ENCODE measurements at places on chromosomes 7 and 10.

DNA sequence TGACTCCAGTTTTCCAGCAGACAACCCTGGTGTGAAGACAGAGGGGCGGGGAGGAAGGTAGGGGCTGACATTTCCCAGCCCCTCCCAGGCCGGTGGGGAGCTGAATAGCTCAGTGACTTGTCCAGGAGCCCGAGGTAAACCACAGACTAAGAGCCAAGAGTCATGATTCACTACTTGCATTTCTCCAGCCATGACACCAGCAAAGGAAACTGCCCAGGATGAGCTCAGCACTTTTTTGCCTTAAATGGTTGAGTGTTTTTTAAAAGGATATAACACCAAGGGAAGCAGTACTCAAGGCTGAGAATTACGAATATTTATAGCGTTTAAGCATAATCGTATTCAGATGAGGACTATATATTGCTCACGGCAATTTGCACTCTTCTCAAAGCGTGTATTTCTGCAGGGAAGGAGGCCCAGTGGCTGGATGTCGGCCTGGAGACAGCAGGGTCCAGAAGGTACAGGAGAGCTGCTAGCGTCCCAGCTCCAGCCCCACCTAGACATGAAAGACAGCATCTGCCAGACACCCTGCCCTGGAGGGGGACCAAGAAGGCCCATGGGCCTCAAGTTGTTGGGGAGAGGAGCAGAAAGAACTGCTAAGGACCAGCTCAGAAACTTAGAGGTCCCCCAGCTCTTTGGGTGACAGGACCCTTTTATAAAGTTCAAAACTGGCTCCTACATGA, 141.4 kb downstream of the GRID1 start:
- DNase-seq: no peak

GRCh38 chr7:78437118-78437517, 638.5 kb downstream of the PHTF2 start:
- no peak for DNase-seq

- DNase-seq: no peak
These were observed 6.1 kb upstream of the VCL start for GRCh38 chr10:73991884-73992245.

DNA sequence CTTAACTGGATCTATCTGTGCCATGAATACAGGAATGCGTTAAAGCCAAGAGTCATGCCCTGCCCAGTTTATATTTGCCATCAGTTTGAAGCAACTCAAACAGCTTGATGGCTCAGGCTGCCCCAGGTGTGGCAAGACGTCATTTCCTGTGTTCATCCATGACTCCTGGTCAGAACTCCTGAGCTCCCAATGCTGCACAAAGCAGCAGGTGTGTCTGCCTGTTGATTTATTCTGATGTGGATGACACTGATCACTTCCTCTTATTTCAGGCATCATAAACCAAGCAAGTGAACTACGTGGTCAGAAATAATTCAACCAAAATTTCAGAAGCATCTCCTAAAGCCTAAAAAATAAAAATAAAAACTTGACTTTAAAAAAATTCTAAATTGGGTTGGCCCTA, 68.5 kb downstream of the EZH2 start:
- DNase-seq: no peak

- DNase-seq: no peak
These were observed 1.9 kb upstream of the CPED1 start for GRCh38 chr7:120986650-120987049.

GRCh38 chr10:70299876-70300275, 16.1 kb upstream of the NPFFR1 start:
- DNase-seq: no peak

GRCh38 chr10:86137561-86137960, 229.0 kb downstream of the GRID1 start:
- DNase-seq: no peak

DNA sequence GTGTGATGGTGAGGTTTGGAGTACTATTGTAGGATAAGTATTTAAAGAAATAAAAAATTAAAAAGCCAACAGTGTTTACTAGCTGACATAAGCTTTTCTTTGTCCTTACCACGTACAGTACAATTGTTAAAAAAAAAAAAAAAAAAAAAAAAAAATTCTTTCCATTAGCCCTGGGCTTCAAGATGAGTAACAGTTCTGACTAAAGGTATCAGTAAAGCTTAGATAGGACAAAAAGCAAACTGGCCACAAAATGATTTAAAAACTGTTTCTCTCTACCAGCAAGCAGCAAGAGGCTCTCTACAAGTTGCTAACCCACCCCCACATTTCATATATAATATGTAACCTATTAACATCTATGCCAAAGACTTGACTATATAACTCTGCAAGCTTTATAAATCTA, 17.5 kb downstream of the HYCC1 start:
- DNase-seq: no peak

DNA sequence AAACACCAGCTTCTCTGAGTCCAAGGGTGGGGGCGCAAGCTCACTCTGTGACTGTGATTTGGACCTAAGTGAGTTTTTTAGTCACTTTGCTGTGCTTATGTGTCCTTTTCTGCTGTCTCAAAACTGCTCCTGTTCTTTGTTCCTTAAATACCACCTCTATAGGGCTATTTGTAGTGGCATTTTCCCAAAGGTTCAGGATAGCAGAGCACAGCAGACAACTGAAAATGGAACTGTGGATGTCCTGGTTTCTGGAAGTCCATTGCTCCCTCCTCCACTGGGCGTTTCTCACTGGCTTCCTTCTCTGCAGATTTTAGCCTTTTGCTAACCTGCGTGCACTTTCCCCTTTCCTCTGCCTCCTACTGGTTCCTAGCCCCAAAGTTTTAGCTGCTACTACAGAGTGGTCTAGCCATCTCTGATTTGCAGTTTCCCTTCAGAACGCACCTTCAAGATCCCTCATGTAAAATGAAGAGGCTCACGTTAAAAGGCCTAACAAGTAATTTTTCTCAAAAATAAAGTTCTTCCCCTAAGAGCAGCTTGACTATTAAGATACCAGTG, 25.6 kb downstream of the BLVRA start:
- DNase-seq: no peak

GRCh38 chr7:16587790-16588189, 57.8 kb downstream of the ANKMY2 start:
- DNase-seq: no peak

DNA sequence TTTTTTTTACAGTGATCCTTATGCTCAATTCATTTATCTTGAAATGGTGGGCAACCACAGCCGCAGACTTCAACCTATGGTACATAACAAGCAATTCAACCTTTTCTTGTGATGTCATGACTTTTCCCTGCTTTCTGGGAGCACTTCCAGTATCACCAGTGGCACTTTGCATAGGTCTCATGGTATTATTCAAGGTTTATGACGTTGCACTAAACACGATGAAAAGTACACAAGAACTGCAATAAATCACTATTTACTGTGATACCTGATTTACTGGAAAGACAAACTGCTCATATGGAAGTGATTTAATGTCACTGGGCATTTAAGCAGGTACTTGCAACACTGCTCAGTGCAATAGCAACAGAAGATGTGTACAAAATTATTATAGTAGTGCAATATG, 251.7 kb upstream of the CXCL12 start:
- DNase-seq: no peak

DNA sequence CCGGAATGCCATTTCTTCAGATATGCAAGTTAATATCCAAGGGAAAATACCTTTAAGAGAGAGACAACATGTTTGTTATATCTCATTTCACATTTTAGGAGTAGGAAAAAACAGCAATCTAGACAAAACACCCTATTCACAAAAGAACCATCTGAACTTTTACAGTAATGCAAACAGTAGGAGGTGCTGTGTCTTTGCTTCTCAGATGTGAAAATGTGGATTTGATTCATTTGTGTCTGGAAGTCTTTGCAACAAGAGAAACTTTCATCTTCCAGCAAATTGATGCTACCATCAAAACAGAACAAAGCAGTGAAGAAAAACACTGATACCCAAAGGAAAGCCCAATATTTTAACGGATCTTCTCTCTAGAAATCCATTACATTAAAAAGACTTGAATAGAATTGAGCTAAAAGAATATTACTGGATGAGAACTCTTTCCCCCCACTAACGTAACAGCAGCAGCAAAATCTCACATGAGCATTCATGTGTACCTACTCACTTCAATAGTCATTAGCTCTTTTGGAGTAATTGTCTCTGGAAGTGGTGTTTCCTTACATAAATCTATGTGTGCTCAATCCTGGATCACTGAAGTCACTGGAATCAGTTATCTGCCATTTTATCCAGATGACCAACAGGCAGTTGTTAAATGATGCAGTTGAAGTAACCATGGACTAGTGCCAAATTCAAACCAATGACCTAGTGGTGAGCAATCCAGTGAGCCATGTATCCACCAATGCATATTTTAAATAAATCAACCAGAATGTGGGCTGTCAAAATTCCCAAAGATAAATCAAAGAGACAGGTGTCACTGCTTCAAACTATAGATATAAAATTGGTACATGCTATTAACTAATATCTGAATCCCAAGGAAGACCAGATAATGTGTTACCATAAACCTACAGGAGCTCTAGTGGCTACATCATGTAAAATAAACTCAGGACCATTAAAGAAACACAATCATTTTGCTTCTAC, 1.8 kb downstream of the SEMA3C start:
- DNase-seq: no peak

DNA sequence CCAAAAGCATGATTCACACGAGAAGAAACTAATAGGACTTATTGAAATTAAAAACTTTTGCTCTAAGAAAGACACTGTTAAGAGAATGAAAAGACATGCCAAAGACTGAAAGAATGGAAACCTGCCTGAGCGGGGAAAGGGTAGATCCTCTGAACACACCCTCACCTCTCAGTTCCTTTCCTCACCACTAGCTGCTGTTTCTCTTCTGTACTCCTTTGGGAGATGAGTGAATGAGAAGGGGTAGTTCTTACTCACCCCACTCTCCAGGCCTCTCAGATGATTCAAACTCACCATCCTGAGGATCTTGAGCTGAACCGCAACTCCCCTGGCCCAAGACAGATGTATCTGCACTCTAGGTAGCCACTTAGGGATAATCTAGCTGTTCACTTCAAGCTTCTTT, 41.9 kb downstream of the IQUB start:
- DNase-seq: no peak

- DNase-seq: no peak
These were observed 281.9 kb downstream of the PPP1R3A start for GRCh38 chr7:113636727-113637421.

DNA sequence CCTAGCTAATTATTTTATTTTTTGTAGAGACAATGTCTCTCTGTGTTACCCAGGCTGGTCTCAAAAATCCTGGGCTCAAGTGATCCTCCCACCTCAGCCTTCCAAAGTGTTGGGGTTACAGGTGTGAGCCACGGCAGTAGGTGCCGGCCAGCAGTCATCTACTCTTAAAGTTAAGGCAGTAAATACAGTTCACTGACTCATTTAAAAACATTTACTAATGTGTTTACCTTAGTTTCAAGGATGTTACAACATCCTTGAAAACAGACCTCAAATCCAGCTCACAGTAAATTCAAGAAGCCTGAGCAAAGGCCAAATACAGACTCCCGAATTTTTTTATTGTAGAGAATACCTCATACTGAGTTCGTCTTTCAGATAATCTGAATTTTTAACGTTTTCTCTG, 29.6 kb upstream of the ABCB4 start:
- DNase-seq: no peak

DNA sequence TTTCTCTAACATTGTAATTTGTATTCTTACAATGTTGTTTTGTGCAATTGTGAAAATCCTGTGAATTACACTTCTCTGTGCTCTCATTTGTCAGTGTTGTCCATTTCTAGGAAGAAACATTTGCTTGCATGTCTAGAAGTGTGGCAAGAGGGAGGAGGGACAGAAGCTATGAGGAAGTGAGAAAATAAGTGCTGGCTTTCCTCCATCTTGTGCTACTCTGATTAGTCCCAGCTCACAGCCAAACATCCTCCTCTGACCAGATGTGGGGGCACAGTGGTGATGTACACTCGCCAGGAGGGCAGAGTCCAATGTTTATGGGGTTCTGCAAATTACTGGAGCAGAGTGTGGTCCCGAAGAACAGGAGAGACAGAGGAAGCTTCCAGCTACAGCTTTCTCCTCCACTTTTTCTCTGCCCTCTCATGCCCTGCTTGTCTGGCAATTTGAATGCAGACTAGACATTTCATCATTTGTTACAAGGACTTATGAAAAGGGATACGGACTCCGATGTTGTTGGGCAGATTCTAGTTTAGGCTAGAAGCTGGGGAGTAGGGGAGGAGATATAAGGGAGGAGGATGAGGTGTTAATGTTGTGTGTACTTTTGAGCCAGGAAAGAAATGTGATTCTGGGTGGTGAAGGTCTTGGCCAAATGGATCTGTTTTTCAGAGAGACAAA, 131.0 kb upstream of the C1GALT1 start:
- DNase-seq: no peak

DNA sequence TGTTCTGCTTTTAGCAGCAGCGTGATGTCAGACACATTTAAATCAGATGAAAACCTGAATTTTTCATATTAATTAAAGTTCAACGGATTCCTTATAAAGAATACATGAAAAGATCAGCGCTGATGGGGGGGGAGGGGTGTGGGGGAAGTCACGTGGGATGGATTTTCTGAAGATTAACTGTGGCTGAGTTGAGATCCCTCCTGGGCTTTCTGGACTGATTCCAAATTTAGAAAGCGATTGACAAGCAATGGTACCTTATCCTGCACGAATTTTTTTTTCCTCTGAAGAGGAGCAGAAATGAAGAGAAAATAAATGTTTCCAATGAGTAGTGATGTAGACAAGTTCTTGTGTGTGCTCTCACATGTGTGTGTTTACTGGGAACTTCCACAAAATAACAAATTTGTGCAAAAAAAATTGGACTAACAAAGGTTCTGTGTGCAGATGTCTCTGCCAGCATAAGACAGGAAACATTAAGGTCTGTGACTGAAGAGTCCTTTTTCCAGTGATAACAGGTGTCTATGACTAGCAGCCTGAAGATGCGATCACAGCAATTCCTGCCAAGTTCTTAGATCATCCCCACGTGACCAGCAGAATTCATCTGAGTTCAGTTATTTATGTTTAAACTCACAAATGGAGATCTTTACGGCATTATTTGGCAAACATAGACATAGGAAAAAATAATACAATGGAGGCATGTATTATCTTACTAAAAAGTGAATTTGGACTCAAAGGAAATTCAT, 585.2 kb upstream of the CELF2 start:
- no peak for DNase-seq

DNA sequence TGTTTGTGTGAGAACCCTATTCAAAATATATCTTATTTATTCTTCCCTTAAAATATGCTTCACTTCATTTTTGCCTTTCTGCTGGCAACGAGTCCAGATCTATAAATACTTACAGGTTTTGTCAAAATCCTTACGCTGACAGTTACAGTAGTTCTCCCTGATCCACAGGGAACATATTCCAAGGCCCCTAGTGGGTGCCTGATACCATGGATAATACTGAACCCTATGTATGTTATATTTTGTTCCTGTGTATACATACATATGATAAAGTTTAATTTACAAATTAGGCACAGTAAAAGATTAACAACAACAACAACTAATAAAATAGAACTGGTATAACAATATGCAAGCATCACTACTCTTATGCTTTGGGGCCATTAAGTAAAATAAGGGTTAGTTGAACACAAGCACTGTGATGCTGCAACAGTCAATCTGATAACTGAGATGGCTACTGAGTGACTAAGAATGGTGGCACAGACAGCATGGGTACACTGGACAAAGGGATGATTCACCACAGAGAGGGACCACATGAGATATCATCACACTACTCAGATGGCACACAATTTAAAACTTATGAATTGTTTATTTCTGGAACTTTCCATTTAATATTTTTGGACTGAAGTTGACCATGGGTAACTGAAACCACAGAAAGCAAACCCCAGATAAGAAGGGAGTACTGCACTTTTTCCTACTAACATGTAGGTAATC, 29.4 kb upstream of the PCGF5 start:
- DNase-seq: no peak

- DNase-seq: no peak
These were observed 504.6 kb upstream of the MKI67 start for GRCh38 chr10:128630787-128631252.
